ENCODE measurements at places on chromosomes 12 and 14. TPM values are rescaled to one million over a fixed set of nuclear protein-coding genes. Genes with fewer than 3 reads are reported as not detected.

The GLT8D2 gene
- 58.6 TPM for total RNA-seq

DNA sequence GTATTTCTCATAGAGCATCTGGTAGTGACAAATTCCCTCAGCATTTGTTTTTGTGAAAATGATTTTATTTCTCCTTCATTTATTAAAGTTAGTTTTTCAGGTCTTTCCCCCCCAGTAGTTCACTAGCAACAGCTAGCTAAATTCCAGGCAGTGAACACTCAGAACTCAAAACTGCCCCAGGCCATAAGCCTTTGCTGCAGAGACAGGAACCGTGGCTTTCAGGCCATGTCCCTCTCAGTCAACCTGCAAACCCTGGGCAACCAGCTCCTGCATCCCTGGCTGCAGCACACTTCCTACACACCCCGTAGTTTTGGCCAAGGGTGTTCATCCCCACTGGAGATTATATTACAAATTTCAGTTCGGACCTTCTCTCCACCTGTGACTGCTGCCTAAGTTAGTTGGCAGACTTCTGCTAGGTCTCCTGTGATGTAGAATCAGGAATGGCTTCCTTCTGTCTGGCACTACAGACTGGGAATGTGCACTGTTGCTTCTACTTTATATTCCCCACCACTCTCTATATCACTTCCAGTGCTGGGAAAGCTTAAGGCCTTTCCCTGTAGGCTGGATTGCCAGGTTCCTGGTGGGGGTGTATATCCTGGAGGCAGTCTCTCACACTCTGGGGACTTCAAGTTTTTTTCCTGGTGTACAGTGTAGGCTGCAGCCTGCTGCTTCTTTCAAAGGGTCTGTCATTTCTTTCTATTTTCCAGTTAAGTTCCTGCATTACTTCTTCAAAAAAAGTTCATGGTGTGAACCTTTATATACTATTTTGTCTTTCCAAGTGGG lies 924.4 kb upstream of the LRFN5 start:
- no peak for DNase-seq

DNA sequence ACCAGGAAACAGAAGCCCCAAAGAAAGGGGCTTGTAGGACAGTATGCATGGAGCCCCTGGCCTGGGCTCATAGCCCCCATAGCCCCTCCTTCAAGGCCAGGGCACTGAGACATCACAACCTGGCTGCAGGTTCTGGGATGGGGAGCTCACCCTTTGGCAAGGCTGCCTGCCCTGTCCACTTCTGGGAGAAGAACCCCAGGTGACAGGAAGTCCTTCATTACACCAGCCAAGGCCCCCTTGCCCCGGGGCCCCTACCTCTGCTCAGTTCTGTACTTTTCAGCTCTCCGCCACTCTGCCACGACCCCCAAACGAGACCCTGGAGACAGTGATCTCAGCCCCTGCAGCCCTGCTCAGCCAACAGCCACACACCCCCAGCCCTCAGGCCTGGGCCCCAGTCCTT lies 223.2 kb upstream of the RTL1 start:
- no peak for DNase-seq

DNA sequence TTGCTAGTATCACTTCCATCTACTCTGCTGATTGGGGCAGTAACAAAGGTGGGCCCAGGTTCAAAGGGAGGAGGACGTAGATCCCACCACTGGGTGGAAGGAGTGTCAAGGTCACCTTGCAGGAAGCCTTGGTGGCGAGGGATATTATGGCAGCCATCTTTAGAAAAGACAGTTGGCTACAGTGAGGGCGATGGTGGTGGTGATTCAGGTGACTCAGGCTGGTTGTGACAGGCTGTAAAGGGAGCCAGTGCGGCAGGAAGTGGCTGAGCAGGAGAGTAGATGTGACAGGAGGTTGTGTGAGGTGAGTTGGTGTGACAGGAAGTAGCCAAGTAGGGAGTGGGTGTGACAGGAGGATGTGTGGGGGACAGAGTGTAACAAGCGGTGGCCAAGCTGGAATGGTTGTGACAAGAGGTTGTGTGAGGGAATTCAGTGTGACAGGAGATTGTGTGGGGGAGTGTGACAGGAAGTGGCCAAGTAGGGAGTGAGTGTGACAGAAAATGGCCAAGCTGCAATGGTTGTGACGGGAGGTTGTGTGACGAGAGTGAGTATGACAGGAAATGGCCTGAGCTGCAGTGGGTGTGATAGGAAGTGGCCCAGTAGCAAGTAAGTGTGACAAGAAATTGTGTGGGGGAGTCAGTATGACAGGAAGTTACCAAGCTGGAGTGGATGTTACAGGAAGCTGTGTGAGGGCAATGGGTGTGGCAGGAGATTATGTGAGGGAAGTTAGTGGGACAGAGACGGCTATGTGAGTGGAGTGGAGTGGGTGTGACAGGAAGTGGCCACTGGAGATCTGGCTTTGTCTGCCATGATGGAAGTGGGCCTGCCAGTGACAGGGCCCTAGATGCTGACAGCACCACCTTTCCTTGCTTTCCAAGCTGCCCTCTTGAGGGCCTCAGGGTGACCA lies 136.5 kb upstream of the MYL2 start:
- no peak for DNase-seq

- DNase-seq = peak; percentile 73
These were observed 27.3 kb downstream of the PTPRB start for GRCh38 chr12:70609739-70610491.

GRCh38 chr12:123054371-123054770 lies 73.9 kb downstream of the ARL6IP4 start:
- no peak for DNase-seq

GRCh38 chr14:92215579-92215978 lies 93.8 kb downstream of the CPSF2 start:
- DNase-seq = peak; percentile 70

The SLC39A5 gene
- not detected for total RNA-seq

The LTBP2 gene
- total RNA-seq = 441 TPM

GRCh38 chr12:45726603-45727300 lies 2.8 kb upstream of the ARID2 start:
- peak; percentile 78 for DNase-seq

The ACAD10 gene
- total RNA-seq = 10.0 TPM

DNA sequence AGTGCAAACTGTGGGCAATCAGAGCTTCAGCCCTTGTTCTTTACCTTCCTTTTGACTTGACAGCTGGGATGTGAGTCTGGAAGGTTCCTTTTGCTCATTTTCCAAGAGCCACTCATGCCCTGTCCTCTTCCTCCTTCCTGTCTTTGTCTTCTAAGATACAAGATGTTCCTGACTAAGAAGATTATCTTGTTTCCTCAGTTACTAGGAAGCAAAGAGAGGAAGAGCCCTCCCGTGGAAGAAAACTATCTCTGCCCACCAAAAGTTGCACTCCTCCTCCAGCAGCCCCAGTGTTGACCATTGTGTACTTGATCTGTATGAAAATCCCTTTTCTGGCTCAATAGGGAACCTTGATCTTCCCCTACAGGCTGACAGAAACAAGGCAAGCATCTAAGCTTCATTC lies 138.0 kb downstream of the C12orf75 start:
- no peak for DNase-seq

DNA sequence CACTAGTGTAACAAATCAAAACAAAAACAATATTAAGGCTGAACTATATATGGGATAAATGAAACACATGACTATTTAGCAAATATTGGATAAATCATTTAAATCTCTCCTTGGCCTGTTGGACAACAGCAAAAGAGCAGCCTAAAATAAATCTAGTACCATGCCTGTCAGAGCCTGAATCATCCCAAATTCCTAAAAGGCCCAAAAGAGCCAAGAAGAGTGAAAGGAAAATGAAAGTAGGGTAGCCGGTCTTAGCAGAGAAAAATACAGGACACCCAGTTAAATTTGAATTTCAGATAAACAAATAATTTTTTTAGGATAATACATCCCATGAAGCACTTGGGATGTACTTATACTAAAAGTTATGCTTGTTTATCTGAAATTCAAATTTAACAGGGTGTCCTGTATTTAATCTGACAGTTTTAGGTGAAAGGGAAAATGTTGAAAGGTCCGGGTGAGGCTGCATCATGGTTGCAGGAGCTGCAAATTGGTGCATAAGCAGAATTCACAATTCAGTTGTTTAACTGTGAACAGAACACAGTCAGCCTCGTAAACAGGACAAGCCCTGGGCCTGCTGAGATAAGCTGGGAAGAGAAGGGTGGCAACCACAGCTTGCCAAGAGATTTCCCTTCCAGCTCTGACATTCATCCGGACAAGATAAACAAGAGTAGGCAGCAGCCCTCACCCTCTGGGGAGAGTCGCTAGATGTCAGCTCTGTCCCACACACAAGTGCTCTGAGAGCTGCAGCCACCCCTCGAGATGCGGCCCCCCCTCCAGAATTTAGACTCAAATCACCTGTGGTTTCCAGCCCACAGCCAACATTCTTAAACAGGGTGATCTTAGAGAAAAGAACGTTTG lies 30.3 kb downstream of the DMAC2L start:
- peak; percentile 76 for DNase-seq

DNA sequence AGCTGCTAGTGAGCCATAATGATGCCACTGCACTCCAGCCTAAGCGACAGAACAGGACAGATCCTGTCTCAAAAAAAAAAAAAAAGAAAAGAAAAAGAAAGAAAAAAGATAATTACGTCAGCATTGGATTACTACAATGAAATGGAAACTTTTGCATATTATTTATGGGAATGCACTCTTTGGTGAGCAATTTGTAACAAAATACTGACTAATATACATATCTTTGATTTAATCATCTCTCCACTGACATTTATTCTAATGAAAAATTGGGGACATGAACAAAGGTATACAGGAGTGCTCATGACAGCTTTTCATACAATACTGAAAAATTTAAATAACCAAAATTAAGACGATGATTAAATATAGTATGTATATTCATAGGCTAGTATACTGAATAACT lies 27.9 kb upstream of the HECTD1 start:
- DNase-seq = no peak

GRCh38 chr14:21133901-21134300 lies 22.0 kb downstream of the OR5AU1 start:
- no peak for DNase-seq

The BDKRB1 gene
- 5.5 TPM for total RNA-seq

The GYS2 gene
- not detected for total RNA-seq

All from GM23248 (cell line).